Left cardiac atrium (tissue), 4 donors: ENCODE measurements at places on chromosomes 12 and 14. TPM values are rescaled to one million over a fixed set of nuclear protein-coding genes. Genes with fewer than 3 reads are reported as not detected.

- DNase-seq: no peak
These were observed 30.7 kb upstream of the SLC17A8 start for GRCh38 chr12:100326208-100326607.

GRCh38 chr14:53148671-53149070 is 4.5 kb downstream of the DDHD1 start:
- no peak for DNase-seq

GRCh38 chr12:105945880-105946279 is 192.9 kb downstream of the NUAK1 start:
- no peak for DNase-seq

DNA sequence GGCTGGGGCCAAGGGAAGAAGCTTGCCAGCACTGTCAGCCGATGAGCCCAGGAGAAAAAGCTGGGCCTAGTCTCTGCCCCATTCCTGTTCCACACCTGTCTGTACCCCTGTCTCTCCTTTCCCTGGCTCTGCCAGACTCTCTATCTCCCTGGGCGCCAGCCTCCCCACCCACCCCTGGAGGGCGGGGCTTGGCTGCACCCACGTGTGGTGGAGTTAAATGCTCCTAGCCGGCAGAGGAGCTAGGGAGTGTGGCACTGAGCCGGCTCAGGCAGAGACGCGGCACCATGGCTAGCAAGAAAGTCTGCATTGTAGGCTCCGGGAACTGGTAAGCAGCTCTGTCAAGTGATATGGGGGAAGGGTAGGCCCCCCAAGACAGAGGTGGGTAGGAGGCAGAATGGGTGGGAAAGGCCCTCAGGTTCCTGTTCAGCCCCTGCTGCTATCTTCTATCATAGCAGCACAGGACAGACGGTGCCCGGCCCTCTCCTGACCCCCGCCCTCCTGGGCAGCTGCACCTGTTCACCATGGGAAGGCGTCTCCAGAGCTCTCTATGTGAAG is at the start of gene GPD1:
Gene GPD1 (plus strand): TSS at position 242 of the 555 bp plus-strand sequence. CDS start 43 bp downstream, at position 285.
- DNase-seq: peak; percentile 69

GRCh38 chr12:91610561-91610960 is 427.9 kb upstream of the DCN start:
- no peak for DNase-seq

DNA sequence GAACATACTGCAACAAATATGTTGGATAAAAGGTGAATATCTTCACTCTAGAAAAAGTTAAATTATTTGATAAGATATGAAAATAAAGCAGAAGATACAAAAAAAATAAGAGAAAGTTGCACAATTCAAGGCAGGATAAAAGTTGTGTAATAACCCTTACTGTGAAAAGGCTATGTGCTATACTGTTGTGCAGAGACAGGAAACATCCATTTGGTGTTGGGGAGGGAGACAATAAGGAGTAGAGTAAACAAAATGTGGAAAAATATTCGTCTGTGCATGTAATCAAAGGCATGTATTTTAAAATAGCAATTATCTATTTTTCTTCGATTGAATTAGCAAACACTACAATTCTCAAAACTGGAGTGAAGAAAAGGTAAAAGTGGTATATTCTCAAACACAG is 34.8 kb downstream of the PTHLH start:
- no peak for DNase-seq

DNA sequence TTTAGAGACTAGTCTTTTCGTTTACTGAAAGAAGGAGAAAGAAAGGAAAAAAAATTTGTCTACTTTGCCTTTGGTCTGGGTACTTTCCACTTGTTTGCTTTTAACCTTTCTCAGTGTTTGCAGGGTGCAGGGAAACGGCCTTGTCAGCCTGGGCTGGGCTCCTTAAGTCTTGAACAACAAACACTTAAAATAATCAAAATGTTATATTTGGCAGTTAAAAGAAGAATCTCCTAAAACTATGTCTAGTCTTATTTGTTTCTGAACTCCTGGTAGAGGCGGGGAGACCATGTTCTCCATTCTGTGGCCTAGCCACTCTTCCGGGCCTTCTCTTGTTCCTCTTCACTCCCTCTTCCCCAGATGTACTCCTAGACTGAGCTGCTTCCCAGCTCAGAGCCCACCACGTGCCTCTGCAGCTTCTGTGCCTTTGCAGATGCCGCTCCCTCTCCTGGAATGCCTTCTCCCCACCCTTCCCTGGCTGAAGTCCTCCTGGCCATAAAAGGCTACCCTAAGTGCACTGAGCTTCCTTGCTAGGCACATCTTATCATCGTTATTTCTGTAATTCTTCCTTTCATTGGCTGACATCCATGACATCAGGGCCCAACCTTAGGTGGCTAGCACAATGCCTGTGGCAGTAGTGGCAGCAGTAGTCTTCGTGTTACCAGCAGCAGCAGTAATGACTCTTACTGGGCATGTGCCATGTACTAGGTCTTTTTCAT is 432.9 kb downstream of the ZFP36L1 start:
- DNase-seq: peak; percentile 60

- DNase-seq: no peak
These were observed 13.9 kb upstream of the ERC1 start for GRCh38 chr12:977156-977555.

DNA sequence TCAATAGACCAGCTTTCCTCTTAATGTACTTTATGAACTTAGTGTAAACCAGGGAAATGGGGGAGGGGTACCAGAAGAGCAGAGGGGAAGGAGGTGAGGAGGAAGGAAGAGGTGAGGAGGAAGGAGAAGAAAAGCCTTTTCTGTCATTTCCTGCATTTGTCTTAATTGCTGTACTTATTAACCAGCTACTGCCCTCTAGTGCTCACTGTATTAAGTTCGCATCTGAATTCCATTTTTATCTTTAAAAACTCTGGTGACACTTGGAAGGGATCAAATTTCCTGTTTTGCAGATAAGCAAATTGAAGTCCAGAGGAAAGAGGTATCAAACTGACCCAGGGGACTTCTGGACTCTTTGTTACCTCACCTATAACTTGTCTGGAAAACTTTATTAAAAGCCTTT is 22.2 kb downstream of the MANSC1 start:
- no peak for DNase-seq

DNA sequence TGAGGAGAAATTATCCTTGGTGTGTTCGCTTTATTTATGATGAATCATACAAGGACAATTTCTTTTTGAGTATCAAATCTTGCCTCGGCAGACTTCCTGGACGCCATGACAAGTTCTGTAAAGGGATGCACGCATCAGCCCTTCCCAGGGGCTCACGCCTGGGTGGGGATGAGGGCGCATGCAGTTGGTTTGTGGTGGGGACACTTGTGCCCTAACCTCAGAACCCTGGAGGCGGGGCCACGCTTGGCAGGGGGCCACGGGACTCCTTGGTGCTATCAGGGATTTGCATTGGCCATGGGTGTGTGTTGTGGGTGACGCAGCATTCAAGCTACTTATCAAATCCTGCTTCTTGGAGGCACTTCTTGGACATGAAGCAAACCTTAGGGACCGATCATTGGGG is 143.8 kb upstream of the RTL1 start:
- no peak for DNase-seq

SPTSSA gene
- 14.9 TPM for total RNA-seq

ACOT6 gene
- total RNA-seq: not detected

DNA sequence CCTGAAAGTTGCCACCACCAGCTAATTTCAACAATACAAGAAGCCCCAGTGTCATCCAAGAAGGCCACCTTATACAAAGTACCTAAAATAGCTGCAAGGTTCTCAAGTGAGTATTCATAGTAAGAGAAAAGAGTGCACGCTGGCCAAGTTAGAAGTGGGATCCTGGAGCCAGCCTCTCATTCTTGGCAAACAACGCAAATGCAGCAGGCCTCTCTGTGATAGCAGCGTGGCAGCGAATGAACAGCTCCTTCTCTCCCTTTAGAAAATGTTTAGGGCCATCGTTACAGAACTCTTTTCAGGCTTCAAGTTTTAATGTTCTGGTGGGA is 78.0 kb upstream of the IFNG-AS1 start:
- peak; percentile 48 for DNase-seq

- DNase-seq: no peak
These were observed 31.4 kb upstream of the ETV6 start for GRCh38 chr12:11618046-11618445.

SLCO1A2 gene
- not detected for total RNA-seq

INHBC gene
- total RNA-seq: not detected

- no peak for DNase-seq
These were observed 357 bp downstream of the HOMEZ start for GRCh38 chr14:23285530-23286019.

GRCh38 chr14:67941456-67942018 is 122.0 kb downstream of the RAD51B start:
- no peak for DNase-seq

GRCh38 chr12:94289461-94290312 is 141.3 kb downstream of the PLXNC1 start:
- peak; percentile 31 for DNase-seq

- DNase-seq: no peak
These were observed 786 bp upstream of the PFKM start for GRCh38 chr12:48118284-48118871.

DNA sequence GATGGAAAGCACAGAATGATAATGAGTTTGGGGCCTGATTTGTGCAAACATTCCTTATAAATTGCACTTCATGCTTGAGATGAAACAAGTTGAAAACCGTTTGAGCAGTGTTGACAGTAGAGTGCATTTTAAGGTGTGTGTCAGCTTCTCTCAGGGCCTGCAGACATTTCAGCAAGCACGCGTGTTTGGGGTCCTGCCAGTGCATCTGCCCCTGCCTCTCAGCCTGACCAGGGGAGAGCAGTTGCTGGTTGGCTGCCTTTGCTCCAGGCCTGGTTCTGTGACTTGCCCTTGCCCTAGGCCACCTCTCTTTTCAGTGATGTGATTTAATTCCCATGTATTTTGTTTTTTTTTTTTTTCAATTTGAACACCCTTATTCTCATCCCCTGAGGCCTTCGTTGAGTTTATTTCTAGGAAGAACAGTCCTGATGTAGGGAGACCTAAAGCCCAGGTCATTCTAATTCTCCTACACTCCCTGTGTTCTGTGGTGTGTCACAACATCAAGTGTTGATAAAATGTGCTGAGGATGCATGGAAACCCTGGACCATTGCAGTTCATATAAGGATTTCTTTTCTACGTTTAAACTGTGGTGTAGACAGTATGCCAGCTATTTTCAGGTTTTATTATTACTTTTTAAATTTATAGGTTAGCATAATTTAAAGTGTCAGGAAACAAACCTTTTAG is 40.1 kb upstream of the AMN start:
- no peak for DNase-seq

NRIP2 gene
- 1.8 TPM for total RNA-seq

- no peak for DNase-seq
These were observed 106.6 kb upstream of the AMN1 start for GRCh38 chr12:31835276-31835882.

DNA sequence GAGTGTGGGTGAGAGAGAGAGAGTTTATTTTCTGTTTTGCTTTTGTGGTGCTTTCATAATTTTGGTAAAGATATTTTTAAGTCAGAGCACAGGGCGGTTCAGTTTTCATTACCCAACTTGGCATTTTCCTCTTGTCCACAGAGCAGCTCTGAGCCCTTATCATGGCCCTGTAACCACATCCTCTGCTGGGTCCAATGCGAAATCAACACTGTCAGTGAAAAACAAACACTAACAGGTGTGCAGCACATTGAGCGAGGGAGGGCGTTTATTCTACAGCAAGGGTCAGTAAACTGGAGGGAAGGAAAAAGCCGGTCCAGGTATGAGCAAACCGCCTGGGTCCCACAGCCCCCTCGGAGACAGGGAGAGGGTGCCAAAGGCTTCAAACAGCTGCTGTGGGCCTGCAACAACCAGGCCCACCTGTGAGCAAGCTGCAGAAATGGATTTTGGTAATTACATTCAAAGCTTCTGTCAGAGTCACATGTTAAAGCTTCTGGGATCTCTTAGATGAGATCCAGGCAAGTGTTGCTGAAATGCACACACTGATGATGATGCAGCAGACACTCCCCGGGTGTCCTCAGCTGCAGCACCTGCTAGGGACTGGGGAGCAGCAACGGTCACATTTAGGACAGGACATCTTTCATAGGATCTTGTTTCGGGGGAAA is 132.7 kb upstream of the DYRK2 start:
- DNase-seq: no peak

GRCh38 chr12:13182881-13183280 is 13.6 kb upstream of the EMP1 start:
- DNase-seq: no peak

GRCh38 chr14:41476526-41476925 is 130.2 kb upstream of the LRFN5 start:
- no peak for DNase-seq

ALDH1L2 gene
- 7.4 TPM for total RNA-seq

DBX2 gene
- 0.50 TPM for total RNA-seq

DNA sequence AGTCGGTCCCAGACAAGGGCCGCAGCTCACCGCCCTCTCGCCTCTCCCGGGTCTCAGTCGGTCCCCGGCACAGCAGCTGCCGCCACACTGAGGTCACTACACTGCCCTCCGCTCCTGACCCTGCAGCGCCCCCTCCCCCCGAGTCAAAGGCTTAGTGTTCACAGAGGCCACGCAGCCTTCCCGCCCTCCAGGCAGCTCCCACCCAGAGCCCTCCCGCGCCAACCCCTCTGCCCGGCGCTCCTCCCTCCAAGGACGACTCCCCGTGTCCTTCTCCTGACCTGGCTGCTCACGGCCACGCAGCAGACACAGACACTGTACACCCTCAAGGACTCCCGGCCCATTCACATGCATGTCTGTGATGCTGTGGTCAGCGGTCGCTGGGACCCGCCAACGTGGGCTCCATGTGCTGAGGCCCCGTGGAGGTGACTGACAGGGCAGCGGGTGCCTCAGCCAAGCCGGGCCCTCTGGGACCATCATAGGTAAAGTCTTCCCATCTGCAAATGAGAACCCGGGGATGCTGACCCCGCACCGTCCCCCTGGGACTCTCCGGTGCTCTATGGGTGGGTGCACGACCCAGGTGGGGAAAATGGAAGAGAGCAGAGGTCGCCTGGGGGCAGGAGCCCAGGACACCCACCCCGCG is 16.3 kb upstream of the GALNT9 start:
- DNase-seq: no peak

NGB gene
- not detected for total RNA-seq

- DNase-seq: no peak
These were observed 2.0 kb downstream of the PAX9 start for GRCh38 chr14:36663404-36664321.

OAS2 gene
- 18.4 TPM for total RNA-seq

- no peak for DNase-seq
These were observed 43.9 kb downstream of the PPP4R3A start for GRCh38 chr14:91466192-91466591.

PPP1R13B gene
- total RNA-seq: 63.0 TPM

DNA sequence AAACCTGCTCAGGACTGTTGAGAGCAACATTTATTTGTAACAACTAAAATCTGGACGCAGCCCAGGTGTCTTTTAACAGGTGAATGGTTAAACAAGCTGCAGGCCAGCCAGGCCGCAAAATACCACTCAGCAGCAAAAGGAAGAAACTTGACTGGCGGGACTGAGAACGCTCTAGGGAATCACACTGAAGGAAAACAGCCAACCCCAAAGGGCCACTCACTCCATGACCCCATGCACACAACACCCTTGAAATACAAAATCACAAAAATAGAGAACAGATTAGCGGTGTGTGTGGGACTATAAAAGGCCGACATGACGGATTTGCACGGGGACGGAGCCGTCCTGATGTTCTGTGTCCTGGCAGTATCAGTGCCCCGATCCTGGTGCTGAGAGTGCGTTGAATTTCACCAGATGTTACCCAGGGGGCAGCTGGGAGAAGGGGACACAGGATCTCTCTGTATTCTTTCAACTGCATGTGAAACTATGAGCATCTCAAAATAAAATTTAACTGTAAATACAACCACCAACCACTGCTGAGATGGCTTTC is 23.0 kb downstream of the VPS37B start:
- DNase-seq: no peak

MYF5 gene
- total RNA-seq: not detected

GRCh38 chr12:118655588-118655987 is 279.2 kb downstream of the SUDS3 start:
- DNase-seq: no peak

BCL2L14 gene
- total RNA-seq: not detected

LAG3 gene
- 0.62 TPM for total RNA-seq
